ENCODE measurements at places on chromosomes 4 and X.

DNA sequence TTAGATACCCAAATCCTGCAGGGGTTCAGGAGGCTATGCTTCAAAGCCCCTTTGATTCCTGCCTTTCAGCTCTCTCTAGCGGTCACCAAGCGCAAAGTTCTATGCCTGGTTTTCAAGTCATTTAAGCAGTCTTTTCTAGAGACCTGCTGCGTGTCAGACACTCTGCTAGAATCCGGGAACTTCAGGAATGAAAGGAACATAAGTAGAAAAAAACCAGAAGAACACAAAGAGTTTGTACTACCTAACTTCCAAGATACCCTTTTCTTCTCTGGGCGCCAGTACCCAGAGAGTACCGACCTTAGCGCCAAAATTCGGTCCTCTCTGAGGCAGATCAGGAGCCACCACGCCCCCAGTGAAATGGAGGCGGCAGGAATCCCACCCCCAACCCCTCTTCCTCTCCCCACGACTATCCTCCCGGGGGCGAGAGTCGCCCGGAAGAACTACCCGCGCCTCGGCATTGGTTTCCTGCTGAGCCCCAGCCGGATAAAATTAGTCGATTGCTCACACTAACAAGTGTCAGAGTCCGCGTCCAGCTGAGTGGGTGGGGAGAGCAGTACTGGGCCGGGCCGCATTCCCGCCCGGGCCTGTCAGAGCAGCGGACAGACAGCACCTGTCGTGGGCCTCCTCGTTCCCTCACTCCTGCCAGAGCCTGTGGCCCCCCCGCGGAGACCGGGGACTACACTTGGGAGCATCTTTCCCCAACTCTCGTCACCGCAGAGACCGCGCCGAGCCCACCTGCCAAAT lies 78.8 kb downstream of the RLIM start:
- peak; percentile 70 for DNase-seq

DNA sequence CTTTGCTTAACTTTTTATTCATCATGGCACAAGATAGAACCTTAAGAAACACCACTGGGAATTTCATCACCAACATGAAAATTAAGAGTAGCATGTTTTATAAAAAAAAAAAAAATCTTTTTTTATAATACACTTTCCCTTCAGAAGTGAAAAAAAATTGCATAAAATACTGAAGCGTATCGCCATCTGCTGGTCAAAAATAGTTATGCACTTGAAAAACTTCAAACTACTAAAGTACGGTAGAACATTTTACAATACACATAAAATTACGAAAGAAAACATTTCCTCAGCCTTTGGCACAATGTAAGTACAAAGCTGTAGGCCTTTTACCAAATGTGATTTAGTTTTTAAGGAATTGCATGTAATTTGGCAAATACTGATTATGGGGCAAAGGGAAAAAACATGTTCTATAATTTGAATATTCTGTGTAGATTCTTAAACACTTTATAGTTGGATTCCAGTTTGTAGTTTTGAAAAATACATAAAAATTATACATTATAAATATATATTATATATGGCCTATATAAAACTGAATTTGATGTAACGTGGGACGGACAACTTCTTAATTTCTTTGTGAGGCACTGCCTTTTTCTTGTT lies 26.5 kb downstream of the HCCS start:
- peak; percentile 28 for DNase-seq

- DNase-seq: no peak
Observed at GRCh38 chr4:182832352-182833120, 84.7 kb downstream of the DCTD start.

- DNase-seq: peak; percentile 72
Observed at GRCh38 chrX:19698122-19698521, 182.8 kb upstream of the MAP3K15 start.

DNA sequence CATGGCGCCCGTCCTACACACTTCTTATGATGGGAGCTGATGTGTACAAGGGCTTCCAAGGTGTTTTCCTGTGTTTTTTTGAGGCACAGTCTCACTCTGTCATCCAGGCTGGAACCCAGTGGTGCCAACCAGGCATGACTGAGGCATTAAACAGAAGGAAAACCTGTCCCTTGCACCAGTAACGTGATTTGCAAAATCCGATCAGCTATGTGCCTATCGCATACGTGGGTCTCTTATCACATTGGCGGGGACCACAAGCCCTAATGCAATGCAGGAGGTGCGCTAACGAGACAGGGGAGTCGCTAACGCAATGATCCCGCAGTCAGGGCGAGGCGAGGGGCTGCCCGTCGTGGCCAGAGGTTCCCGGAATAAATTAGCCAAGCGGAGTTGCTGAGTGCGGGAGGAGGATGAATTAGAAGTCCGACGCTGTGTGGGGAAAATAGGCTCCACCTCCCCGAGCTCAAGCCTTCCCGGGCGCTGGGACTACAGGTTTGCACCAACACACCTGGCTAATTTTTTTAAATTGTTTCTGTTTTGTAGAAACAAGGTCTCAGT lies 162.7 kb downstream of the SHOX start:
- DNase-seq: no peak

DNA sequence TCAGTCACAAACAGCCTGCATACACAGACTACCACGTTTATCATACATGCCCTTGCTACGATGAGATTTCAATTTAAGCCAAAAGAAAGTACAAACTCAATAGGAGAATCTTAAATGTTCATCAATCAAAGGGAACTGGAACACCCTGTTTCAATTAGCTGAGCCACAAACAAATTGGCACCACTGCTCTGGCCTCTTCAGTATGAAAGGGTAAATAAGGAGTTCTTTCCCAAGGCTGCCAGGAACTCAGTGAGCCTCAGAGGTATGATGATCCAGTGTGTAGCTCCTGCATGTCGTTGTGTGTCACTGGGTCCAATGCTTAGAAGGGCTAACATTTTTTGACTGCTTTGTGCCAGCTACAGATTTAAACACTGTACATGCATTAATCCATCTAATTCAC lies 5.4 kb downstream of the RNF150 start:
- DNase-seq: no peak

DNA sequence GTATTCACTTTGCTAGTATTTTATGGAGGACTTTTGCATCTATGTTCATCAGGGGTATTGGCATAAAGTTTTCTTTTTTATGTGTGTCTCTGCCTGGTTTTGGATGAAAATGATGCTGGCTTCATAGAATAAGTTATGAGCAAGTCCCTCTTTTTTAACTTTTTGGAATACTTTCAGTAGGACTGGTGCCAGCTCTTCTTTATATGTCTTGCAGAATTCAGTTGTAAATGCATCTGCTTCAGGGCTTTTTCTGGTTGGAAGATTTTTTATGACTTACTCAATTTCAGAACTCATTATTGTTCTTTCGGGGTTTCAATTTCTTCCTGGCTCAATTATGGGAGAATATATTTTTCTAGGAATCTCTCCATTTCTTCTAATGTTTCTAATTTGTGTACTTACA lies 9.1 kb upstream of the CSN2 start:
- no peak for DNase-seq

DNA sequence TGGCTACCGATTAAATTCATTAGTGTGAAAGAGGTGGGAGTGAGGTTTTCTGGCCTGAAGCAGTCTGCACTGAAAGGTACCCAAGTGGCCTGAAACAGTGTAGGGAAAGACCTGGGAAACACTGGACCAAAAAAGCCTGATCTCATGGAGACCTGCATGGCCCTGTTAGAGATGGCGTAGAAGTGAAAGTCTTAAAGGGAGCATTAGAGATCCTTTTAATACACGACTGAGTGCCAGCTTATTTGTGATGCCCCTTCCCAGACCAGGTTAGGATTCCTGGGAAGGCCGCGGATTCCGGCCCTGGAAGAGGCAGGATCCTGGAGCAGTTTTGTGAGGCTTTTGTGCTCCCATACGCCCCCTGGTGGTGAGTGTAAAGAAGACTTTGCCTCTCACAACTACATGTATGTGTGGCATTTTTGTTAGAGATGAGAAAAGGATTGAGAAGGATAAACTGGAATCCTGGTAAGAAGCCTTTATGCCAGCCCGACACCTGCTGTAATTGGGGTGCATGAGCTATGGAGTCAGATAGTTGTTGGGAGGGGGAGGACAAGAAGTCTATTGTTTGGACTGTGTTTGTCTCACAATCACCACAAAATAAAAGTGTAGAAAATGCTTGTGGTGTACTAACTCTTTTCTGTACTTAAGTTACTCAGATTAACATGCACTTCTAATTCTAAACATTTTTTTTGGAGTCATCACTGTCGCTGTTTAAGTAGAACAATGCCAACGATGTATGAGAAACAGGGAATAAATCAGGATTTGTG lies 54.0 kb downstream of the JADE1 start:
- peak; percentile 83 for DNase-seq

DNA sequence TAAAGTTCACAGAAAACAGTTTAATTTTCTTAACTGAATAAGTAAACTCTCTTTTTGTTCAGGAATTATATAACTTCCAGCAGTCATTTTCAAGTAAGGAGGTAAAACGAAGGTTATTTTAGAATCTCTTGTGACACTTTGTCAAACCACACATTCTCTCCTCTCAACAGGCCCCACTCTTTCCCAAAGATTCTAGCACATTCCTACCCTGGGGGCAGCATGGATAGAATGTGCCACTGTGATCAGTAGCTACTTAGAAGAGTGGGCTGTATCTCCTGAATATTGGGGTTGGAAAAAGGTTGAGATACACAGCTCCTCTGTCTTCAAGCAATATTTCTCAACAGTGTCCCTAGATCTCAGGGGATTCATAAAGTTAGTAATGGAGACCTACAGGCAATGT lies 157.6 kb downstream of the EMCN start:
- no peak for DNase-seq

DNA sequence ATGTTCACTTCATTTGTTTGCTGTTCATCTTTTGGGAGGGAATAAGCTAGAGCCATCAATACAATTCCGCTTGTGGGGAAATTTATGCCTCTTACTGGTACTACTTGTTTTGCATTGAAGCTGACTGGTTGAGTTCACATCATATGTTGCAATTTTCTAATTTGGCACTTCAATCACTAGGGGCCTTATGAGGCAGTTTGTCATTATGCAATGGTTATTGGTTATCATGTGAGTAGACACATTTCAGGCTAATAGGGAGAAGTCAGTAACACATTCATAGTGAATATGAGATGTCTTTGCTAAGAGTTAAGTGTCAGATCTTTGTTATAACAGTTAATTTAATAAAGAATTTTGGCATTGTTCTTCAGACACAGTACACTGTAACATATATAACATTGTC lies 5.0 kb downstream of the RPL36A start:
- DNase-seq: no peak

DNA sequence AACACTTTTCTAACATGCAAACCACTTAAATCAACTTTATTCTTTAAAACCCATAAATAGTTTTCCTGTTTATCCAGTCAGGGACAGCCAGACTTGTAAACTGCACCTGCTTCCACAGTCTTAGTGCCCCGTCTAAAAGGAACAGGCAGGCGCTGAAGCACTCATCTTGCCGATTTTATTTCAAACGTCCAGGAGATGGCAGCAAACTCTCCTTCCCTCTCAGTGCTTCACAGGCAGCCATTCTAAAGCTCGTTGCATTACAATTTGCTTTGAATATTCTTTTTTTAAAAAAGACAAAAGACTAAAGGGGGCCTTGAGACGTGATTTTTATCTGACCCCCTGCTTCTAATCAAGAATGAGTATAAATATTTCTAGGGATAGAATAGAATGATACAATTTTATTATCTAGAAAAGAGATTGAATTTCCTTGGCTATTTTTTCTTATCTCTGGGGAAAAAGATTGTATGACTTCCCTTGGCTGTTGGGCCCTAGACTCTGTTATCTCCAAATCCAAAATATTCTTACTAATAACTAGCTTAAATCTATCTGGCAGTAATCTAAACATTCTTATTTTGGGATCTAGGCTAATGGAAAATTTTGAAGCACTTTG lies 93.6 kb upstream of the MYOZ2 start:
- DNase-seq: peak; percentile 79

DNA sequence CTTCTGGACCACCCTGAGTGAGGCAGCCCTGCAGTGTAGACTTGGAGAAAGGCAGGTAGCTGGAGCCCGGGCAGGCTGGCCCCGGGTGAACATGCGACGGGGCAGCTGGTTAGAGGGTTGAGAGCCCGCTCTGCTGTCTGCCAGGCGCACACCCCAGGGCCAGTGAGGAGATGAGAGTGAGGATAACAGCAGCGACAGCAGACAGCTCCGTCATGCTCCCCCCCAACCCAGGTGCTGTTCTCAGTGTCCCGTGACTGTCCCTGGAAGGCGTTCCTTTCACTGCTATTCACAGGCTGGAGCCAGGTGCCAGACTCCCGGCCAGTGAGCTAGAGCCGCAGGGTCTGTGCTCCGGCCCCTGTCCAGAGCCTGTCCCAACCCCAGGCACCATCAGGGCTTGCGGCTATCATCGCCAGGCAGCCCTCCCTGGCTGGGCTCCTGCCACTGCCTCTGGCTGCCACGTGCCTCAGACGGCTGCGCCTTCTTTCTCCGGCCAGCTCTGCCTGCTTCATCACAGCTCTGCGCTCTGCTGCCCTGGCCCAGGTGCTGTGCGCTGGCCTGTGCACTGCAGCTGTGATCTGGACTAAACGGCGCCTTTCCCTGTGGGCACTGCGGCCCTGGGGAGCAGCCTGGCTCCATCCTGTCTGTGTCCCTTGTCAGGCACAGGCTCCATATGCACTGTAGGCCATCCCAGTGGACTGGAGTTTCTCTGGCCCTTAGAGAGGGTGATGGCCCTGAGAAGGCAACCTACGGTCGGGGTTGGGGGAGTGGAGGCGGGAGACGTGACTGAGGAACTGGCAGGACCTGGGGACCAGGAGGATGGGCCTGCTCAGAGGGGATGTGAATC lies 19.8 kb downstream of the NSG1 start:
- no peak for DNase-seq
